ENCODE measurements at places on chromosomes 12 and 14. TPM values are rescaled to one million over a fixed set of nuclear protein-coding genes. Genes with fewer than 3 reads are reported as not detected.

ASIC1 gene
- 4.6 TPM for total RNA-seq

TAS2R13 gene
- 2.8 TPM for total RNA-seq

CDKN1B gene
- 96.9 TPM for total RNA-seq

TAS2R42 gene
- total RNA-seq = not detected

All from T-helper 1 cell treated with Interleukin-12 subunit alpha and Interleukin-12 subunit beta and Interleukin-4 antibody, amounts not matched to agents 30 ng/mL and 1 ng/mL, for 36 hours (primary cell).